ENCODE measurements at places on chromosomes 4 and X.

DNA sequence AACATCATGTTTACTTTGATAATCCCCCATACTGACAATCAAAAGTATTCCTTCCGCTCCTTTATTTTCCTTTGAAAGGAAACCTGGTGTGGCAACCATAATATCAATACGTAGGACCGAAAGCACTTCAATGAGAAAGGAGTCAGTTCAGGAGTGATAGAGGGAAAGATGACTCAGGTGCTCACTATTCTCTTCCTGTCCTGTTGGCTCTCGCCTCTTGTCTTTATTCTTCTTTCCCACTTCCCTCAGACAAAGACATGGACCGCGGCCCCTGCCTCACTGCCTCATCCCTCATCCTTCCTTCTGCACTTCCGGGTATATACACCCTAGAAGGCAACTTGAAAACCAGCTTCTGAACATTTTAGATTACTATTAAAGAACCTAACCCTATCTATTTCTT is 49.8 kb upstream of the TNIP3 start:
- DNase-seq = no peak

- peak; percentile 59 for DNase-seq
These were observed 78.7 kb downstream of the ARAP2 start for GRCh38 chr4:36165631-36166005.

DNA sequence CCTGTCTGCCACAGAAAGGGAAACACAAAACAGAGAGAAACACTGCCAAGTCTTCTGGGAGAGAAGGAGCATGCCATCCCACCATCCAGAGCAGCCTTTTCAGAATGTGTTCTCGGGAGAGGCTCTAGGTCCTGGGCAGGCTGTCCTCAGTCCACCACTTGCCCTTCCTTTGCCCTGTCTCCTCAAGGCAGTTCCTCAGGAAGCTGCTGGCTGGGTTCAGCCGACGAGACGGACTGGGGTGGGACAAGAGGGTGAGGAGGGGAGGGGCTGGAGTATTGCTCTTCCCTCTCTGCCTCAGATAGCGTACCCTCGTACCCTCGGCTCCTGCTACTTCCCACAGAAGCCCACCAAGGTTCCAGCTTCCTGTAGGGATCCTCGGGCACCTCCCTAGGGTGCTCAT is 26.6 kb upstream of the LGI2 start:
- no peak for DNase-seq

- peak; percentile 21 for DNase-seq
These were observed 18.0 kb downstream of the PDHA1 start for GRCh38 chrX:19361701-19362100.

DNA sequence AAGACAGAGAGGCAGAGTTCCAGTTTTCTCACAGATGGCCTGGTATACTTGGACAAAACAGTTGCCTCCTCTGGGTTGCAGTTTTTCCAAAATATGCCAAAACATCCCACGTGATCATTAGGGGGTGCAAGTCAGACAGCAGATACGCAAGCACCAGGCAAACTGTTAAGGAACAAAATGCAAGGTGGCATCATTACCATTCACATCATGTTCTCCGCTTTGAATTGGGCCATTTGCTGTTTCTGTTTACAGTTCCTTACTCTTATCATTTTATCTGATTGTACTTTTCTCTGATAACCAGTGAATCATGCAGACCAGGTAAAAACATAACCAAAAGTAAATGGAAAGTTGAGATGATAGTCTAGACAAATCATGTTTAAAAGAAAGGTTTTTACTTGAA is 16.4 kb upstream of the HMGB3 start:
- DNase-seq = no peak

- DNase-seq = peak; percentile 20
These were observed 18.3 kb downstream of the MAGED2 start for GRCh38 chrX:54825716-54826438.

GRCh38 chr4:134126000-134126560 is 75.5 kb downstream of the PABPC4L start:
- no peak for DNase-seq

DNA sequence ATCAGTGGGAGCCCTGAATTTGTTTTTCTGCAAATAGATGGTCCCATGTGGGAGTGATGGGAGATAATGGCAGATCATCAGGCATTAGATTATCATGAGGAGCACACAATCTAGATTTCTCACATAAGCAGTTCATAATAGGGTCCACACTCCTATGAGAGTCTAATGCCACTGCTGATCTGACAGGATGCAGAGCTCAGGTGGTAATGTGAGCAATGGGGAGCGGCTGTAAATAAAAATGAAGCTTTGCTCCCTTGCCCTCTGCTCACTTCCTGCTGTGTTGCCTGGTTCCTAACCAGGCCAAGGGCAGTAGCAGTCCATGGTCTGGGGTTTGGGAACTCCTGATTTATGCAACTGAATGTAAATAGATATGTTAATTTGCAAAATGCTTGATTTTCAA is 538.6 kb downstream of the TRAM1L1 start:
- no peak for DNase-seq

GRCh38 chr4:158530381-158530780 is 8.7 kb downstream of the RXFP1 start:
- no peak for DNase-seq

DNA sequence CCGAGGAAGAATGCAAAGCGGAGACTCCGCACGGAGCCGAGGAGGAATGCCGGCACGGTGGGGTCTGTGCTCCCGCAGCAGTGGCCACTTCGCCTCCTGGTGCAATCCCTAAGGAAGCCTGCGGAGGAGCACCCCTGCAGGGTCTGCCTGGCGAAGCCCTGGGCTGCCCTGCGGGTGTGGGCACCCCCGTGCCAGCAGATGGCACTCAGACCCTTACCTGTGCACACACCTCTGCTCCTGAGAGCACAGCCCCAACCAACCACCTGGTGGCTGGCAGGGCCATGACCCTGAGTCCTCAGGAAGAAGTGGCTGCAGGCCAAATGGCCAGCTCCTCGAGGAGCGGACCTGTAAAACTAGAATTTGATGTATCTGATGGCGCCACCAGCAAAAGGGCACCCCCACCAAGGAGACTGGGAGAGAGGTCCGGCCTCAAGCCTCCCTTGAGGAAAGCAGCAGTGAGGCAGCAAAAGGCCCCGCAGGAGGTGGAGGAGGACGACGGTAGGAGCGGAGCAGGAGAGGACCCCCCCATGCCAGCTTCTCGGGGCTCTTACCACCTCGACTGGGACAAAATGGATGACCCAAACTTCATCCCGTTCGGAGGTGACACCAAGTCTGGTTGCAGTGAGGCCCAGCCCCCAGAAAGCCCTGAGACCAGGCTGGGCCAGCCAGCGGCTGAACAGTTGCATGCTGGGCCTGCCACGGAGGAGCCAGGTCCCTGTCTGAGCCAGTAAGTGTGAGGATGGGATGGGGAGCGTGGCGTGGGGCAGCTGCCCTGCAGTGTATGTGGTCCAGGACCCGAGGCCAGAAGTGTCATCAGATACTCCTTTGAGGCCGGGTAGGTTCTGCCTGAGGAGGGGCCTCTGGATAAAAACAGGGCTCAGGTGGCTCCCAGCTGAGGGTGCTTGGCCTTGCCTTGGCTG is 7.0 kb downstream of the TACC3 start:
- DNase-seq = no peak

- DNase-seq = peak; percentile 11
These were observed 681.5 kb upstream of the EPHA5 start for GRCh38 chr4:66351761-66352160.

GRCh38 chrX:10831716-10832502 is 211.5 kb upstream of the MID1 start:
- DNase-seq = no peak

DNA sequence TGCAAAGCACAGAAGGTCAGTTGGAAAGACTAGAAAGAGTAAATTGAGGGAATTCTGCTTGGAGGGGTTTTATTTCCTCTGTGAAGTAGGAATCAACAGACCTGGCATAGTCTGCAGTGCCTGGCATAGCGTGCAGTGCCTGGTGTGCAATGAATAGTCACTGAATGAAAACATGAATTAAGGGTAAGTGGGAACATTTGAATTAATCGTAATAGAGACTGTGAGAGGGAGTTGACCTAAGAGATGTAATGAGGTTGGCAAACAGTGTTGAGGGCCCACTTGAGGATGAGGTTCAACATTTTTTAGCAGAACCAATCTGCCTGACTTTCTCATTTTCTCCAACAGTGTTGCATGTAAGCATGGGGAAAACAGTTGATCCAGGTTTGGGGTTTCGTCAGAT is 377.2 kb upstream of the FTHL17 start:
- no peak for DNase-seq

DNA sequence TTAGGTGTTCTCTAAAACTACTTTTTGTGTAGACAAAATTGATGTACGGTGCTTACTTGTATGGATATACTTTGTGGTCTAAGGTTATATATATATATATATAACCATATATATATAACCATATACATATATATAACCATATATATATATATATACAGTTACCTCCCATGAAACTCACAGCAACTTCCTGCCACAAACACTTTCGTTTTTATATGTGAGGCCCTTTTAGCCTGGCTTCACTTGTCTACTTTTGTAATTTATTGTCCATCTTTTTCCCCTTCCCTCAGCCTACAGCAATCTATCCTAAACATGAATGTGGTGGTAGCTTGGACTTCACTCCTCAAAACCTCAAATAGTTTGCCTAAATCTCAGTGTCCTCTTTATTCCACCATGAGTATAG is 72.8 kb upstream of the NPFFR2 start:
- DNase-seq = no peak
